ENCODE measurements at places on chromosomes 2 and 18.

DNA sequence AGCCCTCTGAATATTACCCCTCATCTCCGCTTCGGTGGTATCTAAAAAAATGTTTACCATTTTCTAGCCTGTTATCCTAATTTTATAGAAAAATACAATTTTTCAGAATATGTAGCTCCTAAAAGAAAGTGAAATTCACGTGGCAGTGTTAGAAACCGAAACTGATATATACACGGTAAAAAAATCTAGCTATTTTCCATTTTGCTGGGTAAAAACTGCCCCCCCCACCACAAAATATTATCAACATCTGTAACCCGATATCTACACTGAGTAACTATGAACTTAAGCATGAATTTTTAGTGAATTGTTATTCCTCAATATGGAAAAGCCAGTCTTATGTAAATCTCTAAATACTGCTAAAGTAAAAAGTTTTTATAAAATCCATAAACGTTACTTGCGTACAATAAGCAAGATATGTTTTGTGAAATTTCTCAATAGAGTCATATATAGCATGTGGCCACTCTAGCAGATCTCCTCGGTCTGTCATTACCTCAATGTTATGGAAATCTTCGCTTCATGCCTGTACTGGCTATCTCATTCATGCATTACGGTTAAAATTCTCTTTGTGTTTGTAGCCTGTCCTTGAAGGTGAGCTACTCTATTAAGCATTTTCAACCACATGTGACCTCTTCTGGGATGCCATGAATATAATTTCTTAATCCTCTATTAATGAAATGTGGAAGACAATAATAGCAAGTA, 524.2 kb downstream of the TRIB2 start:
- no peak for DNase-seq

DNA sequence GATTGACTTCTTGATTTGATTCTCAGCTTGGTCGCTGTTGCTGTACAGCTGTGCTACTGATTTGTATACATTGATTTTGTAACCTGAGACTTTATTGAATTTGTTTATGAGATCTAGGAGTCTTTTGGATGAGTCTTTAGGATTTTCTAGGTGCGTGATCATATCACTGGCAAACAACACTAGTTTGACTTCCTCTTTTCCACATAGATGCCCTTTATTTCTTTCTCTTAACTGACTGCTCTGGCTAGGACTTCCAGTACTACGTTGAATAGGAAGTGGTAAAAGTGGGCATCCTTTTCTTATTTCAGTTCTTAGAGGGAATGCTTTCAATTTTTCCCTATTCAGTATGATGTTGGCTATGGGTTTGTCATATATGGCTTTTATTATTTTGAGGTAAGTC, 101.3 kb downstream of the OSBPL1A start:
- no peak for DNase-seq

DNA sequence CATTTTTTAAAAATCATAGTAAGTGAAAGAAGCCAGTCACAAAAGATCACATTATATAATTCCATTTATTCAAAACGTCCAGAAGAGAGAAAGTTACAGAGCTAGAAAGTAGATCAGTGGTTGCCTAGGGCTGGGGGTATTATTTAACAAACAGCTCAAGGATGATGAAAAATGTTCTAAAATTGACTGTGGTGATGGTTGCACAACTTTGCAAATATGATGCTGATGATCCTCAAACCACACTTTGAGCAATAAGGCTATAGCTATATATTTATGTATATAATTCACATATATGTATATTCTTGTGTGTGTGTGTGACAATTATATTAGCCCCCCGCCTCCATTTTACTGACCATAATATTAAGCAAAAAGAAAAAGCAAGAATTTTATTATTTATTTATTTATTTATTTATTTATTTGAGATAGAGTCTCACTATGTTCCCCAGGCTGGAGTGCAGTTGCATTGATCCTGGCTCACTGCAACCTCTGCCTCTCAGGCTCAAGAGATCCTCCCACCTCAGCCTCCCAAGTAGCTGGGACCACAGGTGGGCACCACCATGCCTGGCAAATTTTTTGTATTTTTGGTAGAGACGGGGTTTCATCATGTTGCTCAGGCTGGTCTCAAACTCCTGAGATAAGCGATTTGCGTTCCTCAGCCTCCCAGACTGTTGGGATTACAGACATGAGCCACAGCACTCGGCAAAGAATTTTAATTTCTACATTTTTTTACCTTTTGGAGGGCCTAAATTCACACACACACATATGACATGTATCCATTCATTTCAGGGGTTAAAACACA, 1.9 kb downstream of the WDR12 start:
- DNase-seq = no peak

- peak; percentile 47 for DNase-seq
Measured at GRCh38 chr2:214808981-214809750, at the start of gene BARD1. Gene BARD1 (minus strand): TSS chr2:214809683. CDS start chr2:214809569, 114 bp downstream.

GRCh38 chr18:24516261-24516660, 55.8 kb downstream of the HRH4 start:
- no peak for DNase-seq

GRCh38 chr2:167939514-167940345, 307.7 kb downstream of the STK39 start:
- no peak for DNase-seq

All from KG1 (cell line).